ENCODE measurements at places on chromosomes 13 and 19.

DNA sequence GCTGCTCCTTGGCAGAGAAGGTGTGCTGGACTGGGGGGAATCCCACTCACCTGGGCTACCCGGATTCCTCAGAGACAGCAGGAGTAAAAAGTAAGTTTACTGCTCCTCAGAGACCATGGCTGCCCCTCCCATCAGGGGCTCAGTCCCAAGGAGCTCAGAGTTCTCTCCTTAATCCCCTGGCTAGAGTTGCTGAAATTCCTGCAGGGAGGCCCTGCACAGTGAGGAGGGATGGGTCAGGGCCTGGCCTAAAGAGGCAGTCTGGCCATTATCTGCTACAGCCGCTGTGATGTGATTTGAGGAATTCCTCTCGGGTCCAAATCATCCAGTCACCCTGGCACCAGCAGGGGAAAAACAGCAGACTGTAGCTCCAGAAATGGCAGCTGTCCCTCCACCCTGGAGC lies 502.5 kb downstream of the PCDH17 start:
- no peak for DNase-seq

DNA sequence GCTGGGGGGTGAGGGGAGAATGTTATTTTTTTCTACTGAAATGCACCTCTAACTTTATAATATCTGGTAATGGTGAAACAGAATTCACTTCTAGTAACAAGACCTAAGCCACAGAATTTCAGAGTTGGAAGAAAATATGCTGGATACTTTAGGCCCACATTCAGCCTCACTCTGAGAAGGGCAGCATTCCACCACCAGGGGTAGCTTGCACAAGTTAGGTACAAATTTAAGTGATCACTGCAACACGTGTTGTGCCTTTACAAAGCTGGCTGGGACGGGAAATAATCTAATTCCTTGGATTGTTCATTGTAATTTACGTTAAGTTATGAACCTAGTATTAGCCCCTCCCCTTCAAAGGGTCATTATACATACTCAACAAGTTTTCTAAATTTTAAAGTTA lies 192.3 kb downstream of the RGCC start:
- DNase-seq, result no peak

- DNase-seq, result no peak
Observed at GRCh38 chr19:33047422-33047821, 17.3 kb downstream of the RHPN2 start.

GRCh38 chr13:101838323-101838722 lies 385.8 kb downstream of the ITGBL1 start:
- no peak for DNase-seq

GRCh38 chr19:5881543-5882299 lies 11.4 kb upstream of the FUT5 start:
- DNase-seq, result no peak

DNA sequence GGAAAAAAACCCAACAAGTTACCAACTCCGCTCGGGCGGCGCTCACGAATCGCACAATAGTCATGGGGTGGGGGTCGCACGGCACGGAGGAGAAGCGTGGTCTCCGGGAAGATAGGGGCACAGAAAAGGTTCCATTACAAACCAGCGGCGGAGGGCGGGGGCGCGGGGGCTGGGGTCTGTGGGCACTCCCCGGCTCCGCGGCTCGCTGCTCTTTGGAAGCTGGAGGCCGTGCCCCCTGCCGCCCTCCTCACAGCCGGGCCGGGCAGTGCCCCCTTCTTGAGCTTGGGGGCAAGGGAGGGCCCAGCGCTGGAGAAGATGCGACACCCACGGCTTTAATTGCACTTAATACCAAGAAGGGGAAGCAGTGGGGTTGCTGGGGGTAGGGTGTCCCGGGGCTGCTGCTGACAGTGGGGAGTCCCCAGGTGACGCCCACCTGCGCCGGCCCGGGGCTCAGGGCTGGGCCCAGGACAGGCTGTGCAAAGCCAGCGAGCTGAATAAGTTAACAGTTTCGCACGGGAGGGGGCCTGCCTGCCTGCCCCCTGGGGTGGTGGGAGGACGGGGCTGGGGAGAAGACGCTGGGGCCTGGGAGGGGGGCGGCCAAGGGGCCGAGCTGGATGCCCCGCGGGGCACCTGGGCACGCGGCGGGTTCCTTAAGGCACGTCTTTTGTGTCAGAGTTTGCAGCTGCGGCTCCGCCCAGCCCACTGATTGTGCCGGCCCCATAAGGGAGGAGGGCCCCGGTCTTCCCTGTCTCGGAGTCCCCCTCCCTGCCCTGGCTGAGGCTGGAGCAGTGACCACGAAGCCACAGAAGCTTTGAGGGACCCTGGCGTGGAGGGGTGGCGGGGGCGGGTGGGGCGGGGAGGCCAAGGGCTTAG lies 9.8 kb downstream of the DCAF15 start:
- no peak for DNase-seq

DNA sequence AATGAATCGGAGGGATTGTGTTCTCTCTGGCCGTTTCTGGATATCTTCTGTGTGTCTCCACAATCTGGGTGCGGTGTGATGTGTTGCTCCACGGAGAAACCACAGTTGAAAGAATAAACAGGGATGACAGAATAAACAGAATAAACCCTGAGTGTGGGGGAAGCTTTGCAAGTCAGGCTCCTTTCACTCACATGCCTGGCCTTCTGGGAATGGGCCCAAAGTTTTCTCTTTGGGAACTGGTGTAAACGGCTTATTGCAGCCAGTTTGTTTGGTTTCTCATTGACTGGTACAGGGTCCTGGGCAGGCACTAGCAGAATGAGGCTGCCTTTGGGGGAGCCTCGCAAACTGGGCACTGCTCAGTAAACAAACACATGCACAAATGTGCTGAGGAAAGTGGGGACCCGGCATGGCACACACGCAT lies 324.7 kb downstream of the DLEU7 start:
- no peak for DNase-seq

DNA sequence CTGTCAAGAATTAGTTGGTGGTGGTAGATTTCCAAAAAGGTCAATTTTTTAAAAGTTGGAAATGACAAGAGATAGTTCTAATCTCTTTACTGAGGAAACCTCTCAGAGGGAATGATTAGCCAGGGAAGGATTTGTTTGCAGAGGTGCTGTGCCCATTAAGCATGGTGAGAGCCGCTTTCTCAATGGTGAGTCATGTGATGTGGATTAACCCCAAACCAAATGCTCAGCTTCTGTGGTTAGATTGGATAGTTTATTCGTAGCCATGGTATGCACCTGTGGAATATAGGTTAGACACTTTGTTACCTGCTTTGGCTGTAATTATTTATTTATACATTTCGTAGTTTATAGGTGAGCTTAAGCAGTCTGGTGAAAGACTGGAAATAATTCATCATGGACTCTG lies 7.1 kb downstream of the HNRNPM start:
- no peak for DNase-seq

DNA sequence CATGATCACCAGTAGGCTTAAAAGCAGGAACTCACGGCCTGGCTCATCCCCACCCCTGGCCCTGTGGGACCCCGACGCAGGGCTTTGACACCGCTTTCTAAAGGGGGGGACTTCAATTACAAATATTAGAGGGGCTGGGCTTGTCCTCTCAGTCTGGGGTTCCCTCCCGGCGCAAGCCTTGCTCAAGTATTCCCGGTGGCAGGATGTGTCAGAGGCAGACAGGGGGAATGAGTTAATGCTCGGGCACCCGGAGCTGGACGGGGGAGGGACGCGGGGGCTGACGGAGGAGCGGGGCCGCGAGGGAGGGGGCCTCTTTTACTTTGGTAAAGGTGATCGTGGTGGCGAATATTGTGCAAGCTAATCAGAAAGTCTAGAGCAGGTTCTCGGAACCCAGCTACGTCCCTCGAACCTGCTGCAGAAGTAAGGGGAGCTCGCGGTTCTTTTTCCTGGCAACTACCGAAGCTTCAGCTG lies 1.1 kb downstream of the FGF14 start:
- DNase-seq, result no peak

Measured in inflammatory macrophage treated with lipopolysaccharide for 1 hour (primary cell).